ENCODE measurements at places on chromosomes 2 and 18.

DNA sequence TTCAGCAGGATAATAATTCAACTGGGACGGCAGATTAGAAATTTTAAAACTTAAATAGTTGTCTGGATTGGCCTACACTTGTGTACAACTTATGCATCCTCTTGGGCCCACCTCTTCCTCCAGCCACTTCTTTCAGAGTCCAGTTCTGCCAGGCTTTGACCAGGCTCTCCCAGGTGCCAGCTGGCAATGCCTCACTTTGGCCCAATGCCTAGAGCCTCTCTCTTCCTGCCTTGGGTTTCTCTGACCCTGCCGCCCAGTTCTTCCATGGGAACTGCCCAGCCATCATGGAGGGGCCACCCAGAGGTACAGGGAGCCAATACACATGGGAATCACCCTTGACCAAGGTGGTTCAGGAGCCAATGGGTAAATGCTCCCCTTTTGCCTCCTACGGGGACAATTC is 135.5 kb downstream of the IRS1 start:
- peaks cover 11% of the 10 kb centered on the region for H3K27me3 ChIP-seq
- no peak overlapping the region for H3K4me3 ChIP-seq
- H3K27ac ChIP-seq, result no peak overlapping the region
- DNase-seq, result no peak

DNA sequence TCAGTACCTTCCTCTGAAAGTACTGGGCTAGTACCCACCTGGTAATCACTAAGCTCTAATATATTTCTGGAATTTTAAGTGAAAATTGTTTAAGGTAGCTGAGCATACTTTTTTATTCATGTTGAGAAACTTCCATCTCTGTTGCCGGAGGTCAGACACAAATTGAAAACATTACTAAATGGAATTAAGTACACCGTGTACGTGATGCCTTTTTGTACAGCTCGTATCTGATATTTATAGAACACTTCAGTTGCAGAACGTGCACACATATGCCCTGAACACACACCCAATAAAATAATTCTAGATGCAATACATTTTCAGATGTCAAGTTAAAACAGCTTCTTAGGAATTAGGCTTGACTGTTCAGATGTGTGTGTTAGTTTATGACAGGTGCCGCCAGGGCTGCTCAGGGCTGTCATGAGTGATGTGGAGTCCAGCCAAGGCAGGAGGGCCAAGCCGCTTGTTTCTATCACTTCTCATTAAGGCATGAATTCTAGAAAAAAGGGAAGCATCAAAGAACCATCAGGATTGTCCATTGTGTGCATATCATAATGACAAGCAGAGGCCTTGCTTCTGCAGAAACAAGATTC is 80.9 kb upstream of the FOSL2 start:
- no peak for DNase-seq
- no peaks in the 10 kb centered on the region for H3K27me3 ChIP-seq
- H3K27ac ChIP-seq, result no peak overlapping the region
- no peak overlapping the region for H3K4me3 ChIP-seq

- peak; percentile 35 for DNase-seq
- peaks cover 9% of the 10 kb centered on the region for H3K27me3 ChIP-seq
- H3K4me3 ChIP-seq, result no peak overlapping the region
- H3K27ac ChIP-seq, result no peak overlapping the region
- H3K36me3 ChIP-seq, result no peaks in the 10 kb centered on the region
- H3K4me1 ChIP-seq, result peaks cover 10% of the 10 kb centered on the region
Observed at GRCh38 chr18:58887613-58887963, 22.9 kb downstream of the ZNF532 start.

- H3K36me3 ChIP-seq, result peaks cover 83% of the 10 kb centered on the region
- peak overlapping the region; percentile 41 for H3K27ac ChIP-seq
- no peaks in the 10 kb centered on the region for H3K27me3 ChIP-seq
- DNase-seq, result peak; percentile 84
- H3K4me3 ChIP-seq, result peak overlapping the region; percentile 29
Observed at GRCh38 chr2:181466661-181467576, 9.7 kb downstream of the ITGA4 start.

DNA sequence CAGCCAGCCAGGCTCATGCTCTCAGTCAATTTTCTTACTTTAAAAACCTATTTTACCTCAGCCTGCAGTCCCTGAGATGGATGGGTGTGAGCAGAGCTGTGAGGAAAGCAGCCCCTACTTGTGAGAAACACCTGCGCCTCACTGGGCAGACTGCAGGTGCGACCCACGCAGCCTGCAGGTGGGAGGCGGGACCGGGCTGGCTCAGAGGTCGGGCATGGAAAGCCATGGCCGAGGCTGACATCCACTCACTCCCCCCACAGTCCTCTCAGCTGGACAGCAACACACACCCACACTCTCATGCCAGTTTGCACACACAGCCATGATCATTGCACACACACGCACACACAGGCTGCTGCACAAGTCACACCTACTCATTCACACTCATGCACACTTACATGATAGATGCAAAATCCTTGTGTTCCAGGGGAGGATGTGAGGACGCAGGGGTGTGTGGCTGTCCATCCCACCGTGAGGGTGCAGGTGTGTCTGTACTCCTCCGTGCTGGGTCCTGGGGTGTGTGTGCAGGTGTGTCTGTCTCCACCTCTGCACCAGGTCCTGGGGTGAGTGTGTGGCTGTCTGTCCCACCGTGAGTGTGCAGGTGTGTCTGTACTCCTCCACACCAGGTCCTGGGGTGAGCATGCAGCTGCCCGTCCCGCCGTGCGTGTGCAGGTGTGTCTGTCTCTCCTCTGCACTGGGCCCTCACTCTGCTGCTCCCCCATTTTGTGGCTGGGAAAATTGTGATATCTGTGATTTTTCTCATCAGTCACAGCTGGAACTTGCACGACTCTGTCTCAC is 166.5 kb downstream of the RTP5 start:
- DNase-seq, result no peak
- H3K27ac ChIP-seq, result no peak overlapping the region
- no peak overlapping the region for H3K4me3 ChIP-seq
- H3K4me1 ChIP-seq, result peaks cover 21% of the 10 kb centered on the region

DNA sequence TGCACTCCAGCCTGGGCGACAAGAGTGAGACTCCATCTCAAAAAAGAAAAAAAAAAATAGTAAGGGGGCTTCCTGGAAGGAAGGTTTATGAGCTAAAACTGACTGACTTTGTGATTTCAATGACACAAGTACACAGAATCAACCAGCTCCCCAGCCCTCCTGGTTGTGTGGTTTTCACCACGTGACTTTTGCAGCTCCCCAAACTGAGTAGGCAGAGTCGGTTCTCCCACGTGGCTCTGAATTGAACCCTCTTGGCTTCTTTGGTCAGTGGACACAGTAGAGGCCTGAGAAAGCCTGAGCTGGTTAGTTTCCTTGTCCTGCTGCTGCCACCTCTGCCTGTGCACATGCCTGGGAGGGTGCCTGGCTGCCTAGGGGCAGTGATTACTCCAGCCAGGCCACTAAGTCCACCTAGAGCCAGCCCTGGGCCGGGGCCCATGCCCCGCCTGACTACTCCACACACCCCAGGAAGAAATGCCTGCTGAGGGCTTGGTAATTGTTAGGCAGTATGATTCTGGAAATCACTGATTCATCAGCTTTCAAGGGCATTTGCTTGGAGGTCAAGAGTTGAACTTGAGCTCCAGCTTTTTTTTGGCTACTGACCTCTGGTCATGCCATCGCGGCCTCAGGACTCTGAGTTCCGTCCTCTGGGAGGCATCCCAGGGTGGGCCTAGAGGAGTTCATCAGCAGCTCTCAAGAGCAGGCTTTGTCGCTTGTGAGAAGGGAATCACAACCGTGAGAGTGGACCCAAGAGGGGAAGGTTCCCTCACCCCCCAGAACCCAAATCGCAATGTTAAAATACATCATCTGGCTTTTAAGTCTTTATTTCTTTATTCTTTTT is 431.9 kb upstream of the HS6ST1 start:
- peaks cover 6% of the 10 kb centered on the region for H3K4me1 ChIP-seq
- H3K36me3 ChIP-seq, result no peaks in the 10 kb centered on the region
- peaks cover 4% of the 10 kb centered on the region for H3K27me3 ChIP-seq
- no peak overlapping the region for H3K4me3 ChIP-seq

GRCh38 chr2:52396836-52397235 is 1364.9 kb upstream of the NRXN1 start:
- H3K27me3 ChIP-seq, result no peaks in the 10 kb centered on the region
- H3K27ac ChIP-seq, result no peak overlapping the region
- H3K36me3 ChIP-seq, result no peaks in the 10 kb centered on the region
- H3K4me1 ChIP-seq, result no peaks in the 10 kb centered on the region

DNA sequence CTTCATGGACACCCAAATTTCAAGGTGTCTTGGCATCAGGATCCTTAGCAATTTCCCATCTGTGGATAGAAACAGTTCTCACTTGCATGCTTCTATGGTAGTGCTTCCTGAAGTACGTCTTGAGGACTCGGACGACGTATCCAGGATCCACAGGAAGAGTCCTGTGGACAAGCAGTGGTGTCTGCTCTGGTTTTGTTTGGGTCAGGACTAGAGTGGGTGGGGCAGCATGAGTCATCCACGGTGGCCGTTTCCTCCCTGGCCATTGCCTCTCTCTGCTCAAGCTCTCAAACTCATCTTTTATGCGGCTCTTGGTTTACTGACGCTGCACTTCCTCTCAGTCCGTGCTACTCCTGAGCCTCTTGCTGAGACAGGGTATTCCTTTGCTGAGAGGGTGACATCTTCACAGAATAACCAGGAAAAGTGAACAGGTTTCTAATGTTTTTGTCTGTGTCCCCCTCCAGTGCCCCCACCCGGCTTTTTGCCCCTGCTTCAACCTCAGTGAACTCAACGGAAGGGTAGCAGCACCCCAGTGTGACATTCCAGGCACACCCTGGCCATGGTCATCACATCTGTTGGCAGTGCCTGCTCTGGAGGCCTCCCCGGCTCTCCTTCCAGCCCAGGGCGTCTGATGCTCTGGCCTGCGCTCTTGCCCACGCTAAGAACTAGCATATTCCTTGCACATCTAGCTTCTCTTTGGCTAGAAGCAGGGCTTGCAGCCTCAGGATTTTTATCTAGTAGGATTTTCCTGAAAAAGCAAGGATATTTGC is 62.2 kb downstream of the ARMC9 start:
- H3K36me3 ChIP-seq, result no peaks in the 10 kb centered on the region
- no peak overlapping the region for H3K4me3 ChIP-seq
- H3K4me1 ChIP-seq, result peaks cover 11% of the 10 kb centered on the region
- no peak overlapping the region for H3K27ac ChIP-seq
- H3K27me3 ChIP-seq, result peaks cover 19% of the 10 kb centered on the region
- DNase-seq, result no peak

GRCh38 chr2:1808981-1809422 is 64.7 kb upstream of the PXDN start:
- H3K36me3 ChIP-seq, result no peaks in the 10 kb centered on the region
- no peak for DNase-seq
- H3K27me3 ChIP-seq, result no peaks in the 10 kb centered on the region

DNA sequence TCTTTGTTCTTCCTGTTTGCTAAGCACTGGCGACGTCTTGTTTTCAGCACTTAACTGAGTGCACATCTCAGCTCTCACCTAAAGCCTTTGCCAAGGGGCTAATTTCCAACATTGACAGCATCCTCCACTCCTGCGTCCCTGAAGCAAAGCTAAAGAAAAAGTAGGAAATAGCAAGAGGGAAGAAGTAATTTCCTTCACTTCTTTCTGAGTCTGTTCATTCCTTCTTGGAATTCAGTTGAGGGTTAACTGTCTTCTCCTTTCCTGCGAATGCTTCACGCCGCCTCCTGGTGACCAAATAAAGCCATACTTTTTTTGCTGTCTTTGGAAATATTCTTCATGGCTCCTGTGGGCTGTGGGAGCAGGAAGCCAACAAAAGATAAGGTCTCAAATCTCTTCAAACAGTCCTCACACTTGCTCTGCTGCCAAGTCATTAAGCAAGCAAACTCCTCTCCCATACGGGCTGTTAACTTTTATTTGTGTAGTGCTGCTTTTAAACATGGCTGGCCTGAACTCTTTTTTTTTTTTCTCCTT is 100.9 kb downstream of the DPP10 start:
- H3K4me3 ChIP-seq, result no peak overlapping the region
- H3K27me3 ChIP-seq, result no peaks in the 10 kb centered on the region
- no peak overlapping the region for H3K27ac ChIP-seq
- H3K36me3 ChIP-seq, result no peaks in the 10 kb centered on the region

- H3K4me3 ChIP-seq, result no peak overlapping the region
- no peaks in the 10 kb centered on the region for H3K4me1 ChIP-seq
- DNase-seq, result no peak
- H3K36me3 ChIP-seq, result no peaks in the 10 kb centered on the region
Observed at GRCh38 chr18:53458268-53458667, 766.2 kb downstream of the MBD2 start.

DNA sequence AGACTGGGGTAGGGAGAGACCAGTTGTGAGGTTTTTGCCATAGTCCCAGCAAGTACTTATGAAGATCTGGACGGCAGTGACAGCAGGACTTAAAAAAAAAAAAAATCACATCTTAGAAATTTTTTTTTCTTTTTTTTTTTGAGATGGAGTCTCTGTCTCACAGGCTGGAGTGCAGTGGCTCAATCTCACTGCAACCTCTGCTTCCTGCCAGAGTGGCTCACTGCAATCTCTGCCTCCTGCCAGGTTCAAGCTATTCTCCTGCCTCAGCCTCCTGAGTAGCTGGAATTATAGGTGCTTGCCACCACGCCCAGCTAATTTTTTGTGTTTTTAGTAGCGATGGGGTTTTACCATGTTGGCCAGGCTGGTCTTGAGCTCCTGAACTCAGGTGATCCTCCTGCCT is 22.4 kb upstream of the STAT4 start:
- H3K4me3 ChIP-seq, result no peak overlapping the region
- DNase-seq, result no peak
- no peaks in the 10 kb centered on the region for H3K36me3 ChIP-seq
- H3K4me1 ChIP-seq, result peaks cover 36% of the 10 kb centered on the region

GRCh38 chr2:153589586-153589985 is 111.0 kb upstream of the RPRM start:
- no peaks in the 10 kb centered on the region for H3K27me3 ChIP-seq
- no peaks in the 10 kb centered on the region for H3K36me3 ChIP-seq
- no peak overlapping the region for H3K27ac ChIP-seq

- H3K27ac ChIP-seq, result no peak overlapping the region
- no peaks in the 10 kb centered on the region for H3K27me3 ChIP-seq
- H3K4me1 ChIP-seq, result no peaks in the 10 kb centered on the region
- no peaks in the 10 kb centered on the region for H3K36me3 ChIP-seq
Observed at GRCh38 chr2:21890716-21891115, 766.9 kb downstream of the TDRD15 start.

- peak; percentile 29 for DNase-seq
- peaks cover 69% of the 10 kb centered on the region for H3K36me3 ChIP-seq
- peak overlapping the region; percentile 94 for H3K27ac ChIP-seq
- H3K4me3 ChIP-seq, result peak overlapping the region; percentile 72
- H3K4me1 ChIP-seq, result peaks cover 89% of the 10 kb centered on the region
- no peaks in the 10 kb centered on the region for H3K27me3 ChIP-seq
Observed at GRCh38 chr2:162058973-162059668, 14.9 kb downstream of the DPP4 start.

- no peak for DNase-seq
- H3K36me3 ChIP-seq, result no peaks in the 10 kb centered on the region
- H3K27me3 ChIP-seq, result no peaks in the 10 kb centered on the region
Observed at GRCh38 chr18:38688416-38688815, 1122.8 kb upstream of the CELF4 start.

GRCh38 chr2:9799729-9800632 is 43.3 kb upstream of the TAF1B start:
- no peaks in the 10 kb centered on the region for H3K27me3 ChIP-seq
- H3K4me1 ChIP-seq, result peaks cover 49% of the 10 kb centered on the region
- peak; percentile 92 for DNase-seq
- H3K27ac ChIP-seq, result peak overlapping the region; percentile 98

GRCh38 chr2:147062073-147062472 is 782.8 kb upstream of the ACVR2A start:
- H3K36me3 ChIP-seq, result no peaks in the 10 kb centered on the region
- DNase-seq, result no peak
- H3K4me1 ChIP-seq, result no peaks in the 10 kb centered on the region
- peaks cover 9% of the 10 kb centered on the region for H3K27me3 ChIP-seq
- no peak overlapping the region for H3K4me3 ChIP-seq

All from activated CD4-positive, alpha-beta memory T cell treated with anti-CD3 and anti-CD28 coated beads, Interleukin-2, amount 10 ng/mL, durations not matched to agents 7 days and 5 days (primary cell).